ENCODE measurements at places on chromosomes 3 and 15.

GRCh38 chr15:52008698-52009434 lies 10.2 kb upstream of the MAPK6 start:
- DNase-seq: no peak

- DNase-seq: no peak
Measured at GRCh38 chr3:71168121-71168721, 415.3 kb downstream of the FOXP1 start.

- DNase-seq: no peak
Measured at GRCh38 chr3:55191911-55192775, 264.3 kb upstream of the LRTM1 start.

GRCh38 chr3:28989646-28990089 lies 291.2 kb upstream of the RBMS3 start:
- DNase-seq: no peak

DNA sequence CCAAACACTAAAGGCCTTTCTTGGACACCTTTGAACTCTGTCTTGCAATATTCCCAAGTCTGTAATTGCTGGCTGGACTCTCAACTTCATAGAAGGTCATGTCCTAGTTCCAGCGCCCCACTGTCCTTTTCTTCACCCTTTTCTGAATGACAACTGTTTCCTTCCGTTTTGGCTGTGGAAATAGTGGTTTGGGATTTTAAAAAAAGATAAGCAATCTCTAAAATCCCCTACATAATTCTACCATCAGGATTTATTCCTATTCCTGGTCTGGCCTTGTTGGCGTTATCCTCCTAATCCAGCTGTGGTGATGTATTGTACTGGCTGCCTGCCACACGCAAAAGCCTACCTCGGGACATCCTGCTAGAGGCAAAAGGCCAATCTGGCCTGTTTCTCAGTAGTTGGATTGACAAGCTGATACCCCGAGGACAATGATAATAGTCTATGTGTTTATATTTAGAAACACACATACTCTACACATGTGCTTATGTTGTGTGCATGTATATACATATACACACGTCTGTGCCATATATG lies 440.3 kb upstream of the DPH6 start:
- DNase-seq: no peak

DNA sequence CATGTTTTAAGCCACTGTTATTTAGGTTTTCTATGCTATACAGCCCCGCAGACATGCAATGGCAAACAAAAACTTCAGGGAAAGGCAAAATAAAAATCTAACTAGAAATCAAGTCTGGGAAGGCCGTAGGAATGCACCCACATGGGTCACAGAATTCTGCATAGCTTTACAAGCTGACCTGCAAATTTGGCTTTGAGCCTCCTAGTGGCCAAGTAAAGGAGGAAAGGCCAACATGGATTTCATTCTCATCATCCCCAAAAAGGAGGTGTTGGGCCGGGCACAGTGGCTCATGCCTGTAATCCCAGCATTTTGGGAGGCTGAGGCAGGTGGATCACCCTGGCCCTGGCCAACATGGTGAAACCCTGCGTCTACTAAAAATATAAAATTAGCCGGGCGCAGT lies 124.3 kb downstream of the FBLN2 start:
- no peak for DNase-seq

DNA sequence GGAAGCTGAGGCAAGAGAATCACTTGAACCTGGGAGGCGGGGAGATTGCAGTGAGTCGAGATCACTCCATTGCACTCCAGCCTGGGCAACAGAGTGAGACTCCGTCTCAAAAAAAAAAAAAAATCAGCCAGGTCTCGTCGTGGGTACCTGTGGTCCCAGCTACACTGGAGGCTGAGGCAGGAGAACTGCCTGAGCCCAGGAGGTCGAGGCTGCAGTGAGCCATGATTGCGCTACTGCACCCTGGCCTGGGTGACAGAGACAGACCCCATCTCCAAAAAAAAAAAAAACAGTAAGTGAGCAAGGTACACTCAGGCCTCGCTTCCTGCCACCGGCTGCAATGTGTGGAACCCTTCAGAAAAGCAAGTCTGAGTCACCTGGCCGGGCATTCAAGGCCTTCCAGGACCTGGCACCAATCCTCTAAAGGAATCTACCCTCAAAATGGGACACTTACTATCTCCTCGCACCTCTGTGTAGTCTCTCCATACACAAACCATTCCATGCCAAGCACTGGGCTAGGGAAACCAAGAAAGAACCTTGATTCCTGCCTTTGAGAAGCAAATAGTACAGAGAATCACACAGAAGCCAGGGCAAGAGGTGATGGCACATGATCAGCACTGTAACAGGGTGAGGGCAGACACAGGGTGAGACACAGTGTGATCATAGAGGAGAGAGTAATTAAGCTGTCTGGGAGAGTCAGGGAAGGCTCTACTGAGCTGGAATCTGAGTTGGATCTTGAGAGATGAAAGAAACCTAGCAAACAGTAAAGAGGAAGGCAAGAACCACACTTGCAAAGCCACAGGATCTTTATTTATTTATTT lies 9.7 kb downstream of the SCAMP2 start:
- DNase-seq: no peak

- DNase-seq: no peak
Measured at GRCh38 chr15:73923488-73924164, 2.6 kb upstream of the LOXL1 start.

DNA sequence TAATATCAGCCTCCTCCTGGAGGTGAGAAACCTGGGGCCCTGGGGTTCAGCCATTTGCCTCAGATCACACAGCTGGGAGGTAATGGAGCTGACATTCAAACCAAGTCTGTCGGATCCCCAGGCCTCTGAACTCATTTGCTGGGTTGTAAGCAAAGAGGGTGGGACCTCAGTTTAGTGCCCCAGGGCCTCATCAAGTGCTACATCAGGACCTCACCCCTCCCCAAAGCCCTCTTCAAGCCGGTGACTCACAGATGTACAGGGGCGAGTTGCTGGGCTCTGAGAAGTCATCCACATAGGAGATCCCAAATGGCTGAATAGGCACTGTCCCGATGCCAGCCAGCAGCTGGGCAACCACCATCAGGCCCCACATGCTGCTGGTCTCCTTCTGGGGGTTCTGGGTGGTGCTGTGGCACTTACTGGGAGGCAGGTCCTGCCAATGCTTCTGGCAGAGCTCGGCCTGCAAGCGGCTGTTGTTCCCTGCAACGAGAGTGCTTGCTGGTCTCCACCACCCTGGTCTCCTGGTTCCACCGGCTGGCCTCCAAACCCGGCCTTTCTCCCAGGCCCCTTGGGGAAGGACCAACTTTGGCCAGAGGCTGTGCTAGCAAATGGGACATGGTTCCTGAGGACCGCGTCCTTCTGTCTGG lies 59.2 kb upstream of the RAB6B start:
- no peak for DNase-seq

DNA sequence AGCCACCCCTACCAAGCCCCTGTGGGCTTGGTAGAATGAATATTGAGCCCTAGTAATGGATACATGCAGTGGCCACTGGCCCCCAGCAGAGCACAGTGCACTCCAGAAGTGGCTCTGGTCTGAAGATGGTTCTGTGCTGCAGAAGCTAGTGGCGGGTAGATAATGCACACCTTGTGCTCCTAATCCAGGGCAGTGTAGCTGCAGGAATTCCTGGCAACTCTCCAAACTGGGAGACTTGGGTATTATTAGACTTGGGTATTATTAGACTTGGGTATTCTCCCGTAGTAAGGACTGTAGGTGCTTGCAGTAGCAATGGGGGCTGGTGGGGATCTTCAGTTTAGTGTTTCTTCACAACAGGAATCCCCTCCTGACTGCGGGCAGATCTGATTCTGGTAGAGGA lies 34.7 kb downstream of the NUSAP1 start:
- DNase-seq: no peak

DNA sequence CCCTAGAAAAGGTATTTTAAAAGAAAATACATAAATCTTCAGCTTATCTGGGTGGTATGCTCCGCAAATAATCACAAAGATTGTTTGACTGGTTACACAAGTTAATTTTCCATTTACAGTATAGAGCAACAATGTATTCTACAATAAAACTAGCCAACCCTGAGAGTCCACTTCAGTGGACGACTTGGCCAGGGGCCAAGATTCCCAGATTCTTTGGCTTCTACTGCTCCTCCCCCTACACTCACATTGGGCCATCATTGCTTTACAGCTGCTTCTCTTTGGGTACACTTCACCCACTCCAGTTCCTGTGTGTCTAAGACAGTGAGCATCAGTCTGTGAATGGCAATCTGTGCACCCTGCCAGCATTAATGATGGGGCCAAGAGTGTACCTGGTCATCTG lies 17.2 kb upstream of the PRICKLE2 start:
- DNase-seq: no peak

DNA sequence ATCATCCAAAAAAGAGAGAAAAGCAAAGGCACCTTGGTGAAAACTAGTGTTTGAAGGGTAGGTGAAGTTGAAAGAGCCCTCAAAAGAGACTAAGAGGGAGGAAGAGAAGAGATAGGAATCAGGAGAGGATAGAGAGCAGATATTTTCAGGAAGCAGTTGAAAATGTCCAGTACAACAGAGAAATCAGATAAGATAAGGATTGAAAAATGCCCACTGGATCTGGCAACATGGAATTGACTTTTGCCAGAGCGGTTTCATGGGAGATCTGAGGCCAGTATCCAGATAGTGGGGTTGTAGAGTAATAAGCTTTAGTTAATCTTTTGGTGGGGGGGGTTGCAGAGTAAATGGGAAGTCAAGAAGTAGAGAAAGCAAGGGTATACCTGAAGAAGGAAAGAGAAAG lies 337.4 kb downstream of the IL5RA start:
- no peak for DNase-seq

- DNase-seq: no peak
Measured at GRCh38 chr15:58608129-58608590, 141.3 kb downstream of the ADAM10 start.

- no peak for DNase-seq
Measured at GRCh38 chr15:69983696-69984265, 113.9 kb downstream of the TLE3 start.

GRCh38 chr3:187958432-187959003 lies 195.4 kb upstream of the LPP start:
- DNase-seq: no peak

DNA sequence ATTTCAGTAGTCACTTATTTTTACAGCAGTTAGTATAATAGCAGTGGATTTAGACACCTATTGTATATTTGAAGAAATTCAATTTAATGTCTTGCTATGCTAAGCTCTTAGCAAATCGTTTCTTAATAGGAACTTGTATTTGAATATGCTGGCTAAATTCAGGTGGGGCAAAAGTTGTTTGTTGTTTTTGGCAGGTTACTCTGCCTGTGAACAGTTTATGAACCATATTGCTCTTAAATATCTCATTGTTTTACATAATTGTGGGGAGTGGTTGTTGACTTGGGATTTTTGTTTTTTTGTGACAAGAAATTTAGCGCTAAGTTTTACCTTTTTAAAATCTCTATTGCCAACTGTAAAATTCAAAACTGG lies 43.4 kb downstream of the NR2C2 start:
- DNase-seq: no peak

DNA sequence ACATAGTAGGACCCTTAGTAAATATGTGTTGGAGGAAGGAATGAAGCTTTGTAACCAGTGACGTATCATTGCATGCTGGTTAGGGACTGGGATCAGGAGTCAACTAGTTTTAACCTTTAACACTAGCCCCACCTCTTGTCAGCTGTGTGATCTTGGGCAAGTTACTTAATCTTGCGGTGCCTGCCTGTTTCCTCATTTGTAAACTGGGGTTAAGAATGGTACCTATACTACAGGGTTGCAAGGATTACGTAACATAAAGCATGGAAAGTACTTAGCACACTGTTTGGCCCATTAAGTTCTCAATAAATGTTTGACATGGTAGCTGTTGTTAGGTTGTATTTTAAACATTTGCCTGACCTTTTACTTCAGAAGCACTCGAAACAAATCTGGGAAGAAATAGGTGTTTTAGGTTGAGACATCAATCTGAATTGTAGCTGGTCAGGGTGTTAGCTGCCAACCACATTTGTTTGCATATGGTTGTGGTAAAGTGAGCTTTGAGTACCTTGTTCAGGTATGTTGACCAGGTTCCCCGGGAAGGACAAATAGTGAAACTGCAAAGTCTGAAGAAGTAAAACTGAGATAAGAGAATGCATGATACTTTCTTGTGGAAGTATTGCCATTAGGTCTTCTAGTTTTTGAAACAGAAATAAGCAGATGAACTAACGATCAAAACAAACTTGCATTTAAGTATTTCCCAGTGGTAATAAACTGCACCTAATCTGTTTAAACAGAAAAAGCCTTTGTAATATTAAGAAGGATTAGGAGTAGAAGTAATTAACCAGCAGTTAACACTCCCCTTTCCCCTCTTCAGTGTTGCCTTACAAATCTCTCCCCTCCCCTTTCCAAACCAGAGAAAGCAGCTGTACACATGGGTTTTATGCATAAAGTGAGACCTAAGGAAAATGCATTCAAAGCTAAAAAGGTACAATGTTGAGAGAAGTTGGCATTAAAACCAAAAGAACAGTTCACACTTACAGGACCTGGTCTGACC lies 25.8 kb upstream of the SCAANT1 start:
- DNase-seq: no peak

GRCh38 chr3:15521573-15521965 lies at the start of gene COLQ:
Gene COLQ, minus strand, starts transcription at chr3:15521706. Its CDS starts 81 bp downstream, at chr3:15521625.
- DNase-seq: no peak

DNA sequence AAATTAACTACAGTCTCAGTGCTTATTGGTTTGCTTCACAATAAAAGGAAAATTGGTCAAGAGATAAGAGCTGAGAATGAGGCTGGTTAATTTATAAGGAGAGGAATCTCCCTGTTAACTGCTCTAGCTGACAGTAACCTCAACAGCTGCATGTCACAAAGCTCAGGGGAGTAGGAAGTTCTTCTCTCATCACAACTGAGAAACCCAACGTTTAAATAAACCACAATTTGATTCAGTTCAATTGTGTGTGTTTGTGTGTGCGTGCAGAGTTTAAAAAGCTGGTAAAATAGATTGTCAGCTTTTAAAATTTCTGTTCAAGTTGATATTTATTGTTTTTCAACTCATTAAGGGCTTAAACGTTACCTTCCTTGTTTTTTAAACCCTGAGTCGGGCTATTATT lies 3.5 kb upstream of the TGFBR2 start:
- no peak for DNase-seq

DNA sequence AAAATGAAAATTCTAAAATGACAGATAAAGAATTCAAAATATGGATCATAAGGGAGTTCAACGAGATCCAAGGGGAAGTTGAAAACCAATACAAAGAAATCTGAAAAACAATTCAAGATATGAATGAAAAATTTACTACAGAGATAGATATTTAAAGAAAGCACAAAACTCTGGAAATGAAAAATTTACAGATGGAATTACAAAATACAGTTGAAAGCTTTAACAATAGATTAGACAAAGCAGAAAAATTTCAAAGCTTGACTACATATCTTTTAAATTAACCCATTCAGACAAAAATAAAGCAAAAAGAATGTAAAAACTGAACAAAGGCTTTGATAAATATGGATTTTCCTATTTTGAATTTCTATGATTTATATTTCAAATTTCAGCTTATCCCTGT lies 211.1 kb downstream of the SLC9A9 start:
- no peak for DNase-seq

- DNase-seq: no peak
Measured at GRCh38 chr3:133843634-133844033, 38.0 kb downstream of the SRPRB start.

GRCh38 chr3:170520996-170521395 lies 64.9 kb downstream of the SLC7A14 start:
- no peak for DNase-seq

GRCh38 chr3:185992831-185993374 lies 55.1 kb upstream of the TRA2B start:
- DNase-seq: no peak

GRCh38 chr3:38545550-38545949 lies 49.4 kb downstream of the EXOG start:
- no peak for DNase-seq

GRCh38 chr15:56749982-56750381 lies 16.7 kb upstream of the ZNF280D start:
- no peak for DNase-seq

- DNase-seq: no peak
Measured at GRCh38 chr3:13145131-13145825, 72.0 kb upstream of the IQSEC1 start.
